ENCODE measurements at places on chromosomes 2 and 18.

DNA sequence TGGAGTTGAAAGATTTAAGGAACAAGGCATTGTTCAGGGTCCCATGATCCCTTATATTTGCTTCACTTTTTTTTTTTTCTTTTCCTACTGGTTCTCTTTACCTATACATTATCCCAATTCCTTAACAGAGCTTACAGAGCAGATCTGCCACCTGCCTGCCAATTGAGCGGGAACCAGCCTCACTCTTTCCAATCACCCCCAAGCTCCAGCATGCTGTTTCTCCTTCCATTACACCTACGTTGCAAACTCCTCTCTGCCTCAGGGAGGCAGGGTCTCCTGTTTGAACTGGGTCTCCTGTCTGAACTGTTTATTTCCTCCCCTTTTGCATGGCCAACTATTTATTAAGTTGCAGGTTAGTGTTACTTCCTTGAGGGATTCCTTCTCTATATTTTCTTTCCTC, 77.2 kb upstream of the SLC38A11 start:
- no peak for DNase-seq

- no peak for DNase-seq
Measured at GRCh38 chr2:57376985-57377384, 669.6 kb upstream of the VRK2 start.

GRCh38 chr18:26532367-26533340, 15.7 kb downstream of the KCTD1 start:
- DNase-seq = no peak

DNA sequence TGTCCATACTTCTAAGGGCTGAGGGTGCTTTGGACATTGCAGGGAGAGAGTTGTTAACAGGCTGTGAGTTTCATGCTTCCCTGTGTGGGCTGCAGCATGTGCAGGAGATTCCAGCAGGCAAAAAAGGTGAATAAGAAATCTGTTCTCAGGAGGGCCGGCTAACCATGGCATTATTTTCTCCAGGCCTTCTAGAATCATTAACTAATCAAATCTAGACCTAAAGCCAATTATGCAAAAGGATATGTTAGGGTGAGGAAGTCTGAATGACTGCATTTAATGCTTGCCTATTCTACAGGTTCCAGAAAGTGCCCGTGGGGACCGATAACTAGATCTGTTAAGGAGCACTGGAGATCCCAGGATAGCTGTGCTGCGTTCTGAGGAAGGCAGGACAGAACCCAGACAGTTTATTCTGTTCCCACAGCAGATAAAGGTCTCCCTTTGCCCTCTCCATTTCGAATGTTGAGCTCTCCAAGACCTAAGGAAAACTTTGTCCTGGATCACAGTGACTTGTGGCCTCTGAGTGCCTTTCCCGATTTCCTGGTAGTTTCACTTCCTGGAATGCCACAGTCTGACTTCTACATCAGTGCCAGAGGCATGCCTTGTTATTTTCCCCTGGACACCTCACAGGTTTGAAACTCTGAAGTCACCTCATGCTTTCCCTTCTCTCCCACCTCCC, 50.0 kb upstream of the ZFP36L2 start:
- no peak for DNase-seq

GRCh38 chr2:27746325-27746724, 25.2 kb upstream of the MRPL33 start:
- DNase-seq = no peak

- DNase-seq = no peak
Measured at GRCh38 chr2:134846213-134846612, 7.8 kb downstream of the ACMSD start.

- DNase-seq = no peak
Measured at GRCh38 chr2:8378016-8378810, 303.6 kb upstream of the ID2 start.

DNA sequence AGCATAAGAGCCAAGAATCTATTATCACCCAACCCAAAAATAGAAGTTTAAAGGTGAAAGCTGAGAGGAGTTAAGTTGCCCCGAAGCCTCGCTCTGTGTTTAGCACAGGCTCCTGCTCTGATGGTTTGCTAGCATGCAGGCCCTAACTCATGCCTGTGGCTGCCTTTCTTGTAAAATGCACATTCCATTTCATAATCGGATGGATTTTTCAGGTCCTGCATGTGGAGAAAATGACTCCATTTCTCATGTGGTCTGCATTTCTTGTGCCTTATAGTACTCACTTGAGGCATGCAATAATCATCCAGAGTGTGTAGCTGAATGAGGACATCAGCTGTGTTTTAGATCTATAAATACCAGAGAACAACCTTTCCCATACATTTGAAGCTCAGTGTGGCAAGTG, 381.8 kb downstream of the CPS1 start:
- no peak for DNase-seq

- DNase-seq = no peak
Measured at GRCh38 chr2:145302451-145302850, 782.5 kb upstream of the ZEB2 start.

- DNase-seq = no peak
Measured at GRCh38 chr2:113986762-113987290, 96.9 kb downstream of the ACTR3 start.

DNA sequence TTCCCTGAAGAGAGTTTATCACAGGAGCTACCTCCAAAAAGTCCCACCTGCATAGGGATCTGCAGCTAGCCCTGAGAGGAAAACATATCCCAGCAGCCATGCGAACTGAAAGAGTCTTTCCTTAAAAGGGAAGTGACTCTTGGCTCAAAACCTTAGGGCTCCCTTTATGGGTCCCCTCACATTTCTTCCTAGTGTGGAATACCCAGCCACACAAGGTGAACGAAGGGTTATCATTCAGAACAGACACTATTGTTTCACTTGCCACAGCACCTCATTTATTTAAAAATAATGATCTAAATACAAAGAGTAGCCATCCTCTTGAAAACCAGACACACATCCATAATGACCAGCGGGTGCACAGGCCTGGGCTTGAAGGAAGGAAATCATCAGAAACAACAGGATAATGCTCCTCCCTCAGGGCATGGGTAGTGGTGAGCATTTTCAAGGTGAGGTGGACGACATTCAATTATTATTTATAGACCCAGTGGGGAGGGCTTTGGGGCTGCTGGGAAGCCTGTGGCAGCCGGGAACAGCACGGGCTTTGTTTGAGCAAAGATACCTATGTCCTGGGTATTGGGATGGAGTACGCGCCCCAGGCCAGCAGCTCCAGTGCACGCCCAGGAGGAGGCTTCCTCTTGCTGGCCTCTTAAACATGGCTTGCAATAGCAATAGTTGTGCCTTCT, 119.0 kb upstream of the ITGA6 start:
- no peak for DNase-seq

- DNase-seq = no peak
Measured at GRCh38 chr18:48818329-48819254, 132.2 kb downstream of the SMAD7 start.
